ENCODE measurements at places on chromosomes 16 and 17.

DNA sequence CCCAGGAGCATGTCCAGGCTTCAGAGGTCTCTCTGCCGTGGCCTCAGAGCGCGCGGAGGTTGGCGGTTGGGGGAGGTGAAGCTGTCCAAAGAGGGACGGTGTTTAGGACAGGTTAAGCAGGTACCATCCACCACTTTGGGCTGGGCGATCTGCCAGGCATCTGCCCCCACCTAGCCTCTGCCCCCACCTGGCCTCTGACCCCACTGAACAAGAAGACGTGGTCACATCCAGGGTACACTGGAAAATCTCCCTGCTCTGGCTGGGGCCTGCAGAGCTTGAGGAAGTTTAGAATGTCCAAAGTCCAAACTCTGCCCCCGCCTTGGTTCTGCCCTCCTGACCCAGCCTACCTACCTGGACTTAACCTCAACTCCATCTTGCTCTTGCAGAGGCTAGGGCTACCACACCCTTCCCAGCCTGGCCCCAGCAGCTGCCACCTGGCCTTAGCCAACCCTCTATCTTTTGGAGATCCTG lies 1.6 kb downstream of the ITGA3 start:
- no peak for DNase-seq

GRCh38 chr17:14427900-14428647 lies 127.2 kb downstream of the HS3ST3B1 start:
- no peak for DNase-seq

- no peak for DNase-seq
These were observed 6.9 kb upstream of the VPS53 start for GRCh38 chr17:721540-721937.

DNA sequence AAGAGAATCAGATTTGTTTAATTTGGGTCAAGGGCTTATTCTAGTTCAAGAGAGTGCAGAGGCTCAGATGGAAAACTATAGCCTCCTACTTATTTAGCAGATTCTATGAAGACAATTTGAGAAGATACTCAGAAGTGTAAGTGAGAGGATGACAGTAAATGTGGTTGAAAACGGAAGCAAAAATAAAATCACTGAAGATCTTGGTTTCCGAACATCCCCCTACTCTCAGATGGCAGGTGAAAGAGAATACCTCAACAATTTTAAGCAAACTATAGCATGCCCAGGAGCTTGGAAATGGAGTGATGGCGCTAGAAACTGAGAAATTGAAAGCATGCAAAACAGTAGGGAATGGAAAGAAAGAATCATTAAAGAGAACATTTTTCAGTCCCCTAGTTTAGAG lies 705.5 kb upstream of the CDH8 start:
- DNase-seq, result no peak

DNA sequence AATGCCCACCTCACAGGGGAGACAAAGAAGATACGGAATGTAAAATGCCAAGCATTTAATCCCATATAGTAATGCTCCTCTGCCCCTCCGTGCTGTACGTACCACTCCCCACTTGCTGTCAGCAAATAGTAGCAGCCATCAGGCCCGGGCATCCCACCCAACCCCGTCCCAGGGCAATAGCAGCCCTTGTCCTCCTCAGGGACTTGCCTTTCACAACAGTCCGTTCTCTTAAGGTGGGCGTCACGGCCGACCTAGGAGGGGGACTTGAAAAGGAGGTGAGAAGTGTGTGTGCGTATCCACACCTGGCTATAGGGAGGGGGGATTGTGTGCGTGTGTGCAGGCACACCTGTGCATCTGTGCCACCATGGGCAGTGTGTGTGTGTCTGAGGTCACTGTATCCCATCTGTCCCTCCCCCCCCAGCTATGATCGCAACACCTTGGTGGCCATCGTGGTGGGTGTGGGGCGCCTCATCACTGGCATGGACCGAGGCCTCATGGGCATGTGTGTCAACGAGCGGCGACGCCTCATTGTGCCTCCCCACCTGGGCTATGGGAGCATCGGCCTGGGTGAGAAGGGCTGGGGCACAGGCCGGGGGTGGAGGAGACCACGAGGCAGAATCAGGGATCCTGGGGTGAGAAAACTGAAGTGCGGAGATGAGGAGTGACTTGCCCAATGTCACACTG lies 4.0 kb downstream of the FKBP10 start:
- no peak for DNase-seq

GRCh38 chr16:53743149-53743566 lies 39.2 kb downstream of the FTO start:
- peak; percentile 29 for DNase-seq

DNA sequence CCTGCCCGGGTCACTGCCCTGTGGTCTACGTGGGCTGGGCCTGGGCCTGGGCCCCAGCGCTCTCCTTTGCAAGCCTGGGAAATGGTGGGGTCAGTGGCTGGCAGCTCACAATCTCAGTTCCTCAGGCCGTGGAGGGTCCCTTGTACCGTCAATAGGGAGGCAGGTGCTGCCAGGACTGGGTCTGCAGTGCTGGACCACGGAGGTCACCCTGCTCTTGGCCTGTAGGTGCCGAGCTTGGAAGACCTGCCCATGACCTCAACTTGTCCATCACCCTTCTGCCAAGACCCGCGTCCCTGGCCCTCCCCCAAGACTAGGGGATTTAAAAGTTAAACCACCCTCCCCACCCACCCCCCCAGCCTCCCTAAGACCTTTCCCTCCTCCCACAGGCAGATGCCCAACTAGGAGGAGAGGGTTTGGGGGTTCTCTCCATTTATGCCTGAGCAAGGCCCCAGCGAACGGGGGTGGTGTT lies 2.5 kb downstream of the TBX2 start:
- DNase-seq, result no peak

DNA sequence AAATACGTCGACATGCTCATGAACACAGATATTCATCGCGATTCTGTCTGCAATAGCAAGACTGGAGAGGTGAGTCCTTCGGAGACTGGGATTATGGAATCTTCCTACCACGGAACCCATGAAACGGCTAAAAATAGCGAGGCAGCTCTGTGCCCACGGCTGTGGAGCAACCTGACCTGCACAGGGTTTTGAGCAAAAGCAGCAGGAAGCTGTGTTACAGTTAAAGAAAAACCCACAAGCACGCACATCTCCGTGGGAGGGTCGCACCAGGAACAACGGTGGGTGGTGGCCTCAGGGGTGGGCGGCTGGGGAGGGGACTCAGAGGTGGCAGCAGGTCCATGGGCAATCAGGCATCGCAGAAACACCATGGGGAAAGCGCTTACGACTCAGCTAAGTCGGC lies 24.8 kb downstream of the SLC38A10 start:
- no peak for DNase-seq

DNA sequence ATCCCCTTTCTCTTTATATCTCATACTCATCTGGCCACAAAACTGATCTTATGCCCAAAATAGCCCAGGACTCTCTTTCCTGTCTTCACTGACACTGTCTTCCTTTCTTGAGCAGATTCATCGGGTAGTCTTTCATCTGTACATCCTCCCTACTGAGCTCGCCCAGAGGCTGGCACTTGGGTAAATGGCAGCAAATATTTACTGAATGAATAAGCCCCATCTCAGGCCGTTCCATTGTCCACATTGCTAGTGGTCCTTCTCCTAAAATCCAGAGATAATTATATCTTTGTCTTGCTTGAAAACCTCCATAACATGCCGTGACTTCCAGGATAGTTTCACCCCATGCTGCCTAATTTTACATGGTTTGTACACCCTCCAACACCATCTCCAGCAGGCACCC lies 158.1 kb upstream of the SDK2 start:
- DNase-seq, result no peak

GRCh38 chr16:48408688-48409087 lies 23.5 kb upstream of the SIAH1 start:
- DNase-seq, result peak; percentile 51

- DNase-seq, result peak; percentile 41
These were observed 190.6 kb downstream of the MAF start for GRCh38 chr16:79409978-79410377.

DNA sequence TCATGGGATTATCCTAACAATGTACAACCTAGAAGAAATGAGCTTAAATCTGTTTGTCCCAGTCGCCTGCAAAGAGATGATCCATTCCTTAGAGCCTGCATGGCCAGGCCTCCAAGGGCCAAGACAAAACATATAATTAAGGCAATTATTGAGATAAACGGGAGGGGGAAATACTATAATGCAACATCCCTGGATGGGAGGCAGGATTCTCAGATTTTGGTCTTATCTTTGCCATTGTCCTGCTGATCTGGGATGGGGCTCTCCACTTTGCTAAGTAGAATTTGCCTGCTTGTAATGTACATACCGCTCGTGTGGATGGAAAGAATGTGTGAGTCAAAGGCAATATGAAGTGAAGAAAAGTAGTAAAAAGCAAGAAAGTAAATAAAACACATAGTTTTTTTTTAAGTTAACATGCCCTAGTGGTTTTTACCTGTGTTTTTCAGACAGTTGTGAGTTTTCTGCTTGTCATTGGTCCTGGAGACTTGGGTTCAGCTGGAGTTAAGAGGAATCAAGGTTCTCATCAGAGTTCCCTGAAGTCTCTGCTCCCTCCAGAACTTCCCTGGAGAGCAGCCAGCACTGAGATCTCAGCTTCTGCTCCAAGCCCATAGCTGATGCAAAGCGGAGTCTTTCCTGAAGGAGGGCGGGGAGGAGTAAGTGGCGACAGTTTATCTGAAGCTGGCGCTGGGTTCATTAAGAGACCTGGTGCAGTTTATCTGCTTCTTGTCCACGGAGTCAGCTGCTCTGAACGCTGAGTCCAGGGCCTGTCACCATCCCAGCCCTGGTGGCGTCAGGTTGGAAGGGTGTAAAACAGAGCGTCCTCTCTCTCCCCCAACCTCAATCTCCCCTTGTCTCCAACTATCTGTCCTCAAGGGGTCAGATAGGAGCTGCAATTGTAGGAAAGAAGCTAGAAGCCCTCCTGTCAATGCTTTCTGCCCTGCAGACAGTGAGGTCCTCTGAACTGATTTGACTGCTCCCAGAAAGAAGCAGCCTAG lies 30.1 kb downstream of the HOXB1 start:
- DNase-seq, result no peak

- DNase-seq, result no peak
These were observed 215.6 kb upstream of the MAF start for GRCh38 chr16:79816081-79816497.

- no peak for DNase-seq
These were observed 8.4 kb downstream of the CHST6 start for GRCh38 chr16:75486676-75487313.

- no peak for DNase-seq
These were observed 20.2 kb downstream of the AP2B1 start for GRCh38 chr17:35607239-35607847.

- no peak for DNase-seq
These were observed 9.4 kb upstream of the NPTX1 start for GRCh38 chr17:80485846-80486245.

DNA sequence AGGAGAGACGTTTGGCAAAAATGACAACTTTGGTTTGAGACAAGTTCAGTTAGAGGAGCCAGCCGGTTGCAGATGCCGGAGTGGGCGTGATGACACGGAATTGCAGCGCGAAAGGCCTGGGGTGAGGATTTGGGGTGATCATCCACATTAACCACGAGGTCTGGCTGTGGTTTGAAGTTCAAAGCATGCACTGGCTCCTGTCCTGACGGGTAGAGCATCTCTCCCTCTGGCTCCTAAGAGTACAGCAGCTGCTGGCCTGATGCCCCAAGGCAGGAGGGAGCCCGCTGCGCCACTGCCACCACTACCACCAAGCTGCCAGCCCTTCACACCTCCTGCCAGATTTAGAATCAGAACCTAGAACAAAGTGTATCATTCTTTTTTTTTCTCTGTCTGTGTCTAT lies 3.7 kb downstream of the RHBDL3 start:
- DNase-seq, result no peak

GRCh38 chr16:69848637-69849545 lies 86.8 kb downstream of the WWP2 start:
- DNase-seq, result peak; percentile 26

- no peak for DNase-seq
These were observed 28.7 kb downstream of the TMEM186 start for GRCh38 chr16:8768692-8769091.

DNA sequence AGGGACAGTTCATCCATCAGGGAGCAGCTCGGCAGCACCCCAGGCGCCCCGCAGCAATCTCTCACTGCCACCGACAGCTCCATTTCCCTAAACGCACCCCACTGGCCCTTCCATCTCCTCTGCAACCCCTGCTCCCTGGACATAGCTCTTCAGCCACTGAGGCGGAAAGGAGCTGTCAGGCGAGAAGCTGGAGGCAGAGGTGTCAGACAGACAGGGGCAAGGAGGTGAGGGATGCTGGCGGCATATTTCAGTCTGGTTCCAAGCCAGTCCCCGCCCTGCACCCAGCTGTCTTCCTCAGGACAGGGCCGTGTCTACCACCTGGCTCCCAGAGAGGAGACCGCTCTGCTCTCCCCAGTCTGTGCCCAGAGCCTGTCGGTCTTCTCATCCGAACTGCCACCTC lies 9.7 kb downstream of the ACLY start:
- DNase-seq, result no peak

Data from inflammatory macrophage treated with lipopolysaccharide for 1 hour (primary cell).